ENCODE measurements at places on chromosomes 13 and 19.

DNA sequence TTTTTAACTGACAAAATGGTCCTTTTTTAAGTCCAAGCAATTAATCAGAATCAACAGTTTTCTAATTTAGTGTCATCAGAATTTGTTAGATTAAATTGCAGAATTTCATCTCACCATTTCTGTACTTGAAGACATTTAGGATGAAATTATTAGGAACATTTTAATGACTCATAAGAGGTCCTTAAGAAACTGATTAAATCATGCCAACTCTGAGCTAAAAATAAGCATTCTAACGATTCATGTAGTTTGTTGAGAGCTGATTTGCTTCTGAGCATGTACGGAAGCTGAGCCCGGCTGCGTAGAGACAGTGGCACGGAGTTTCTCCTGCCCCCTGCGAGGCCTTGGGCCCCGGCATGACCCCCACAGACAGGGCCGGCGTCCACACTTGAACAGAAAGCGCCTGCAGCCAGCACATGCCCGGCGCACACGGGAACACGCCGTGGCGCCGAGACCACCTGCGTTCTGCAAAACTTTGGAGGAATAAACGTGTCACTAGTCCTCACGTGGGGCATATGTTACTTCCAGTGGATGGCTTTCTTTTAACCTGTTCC lies 89.7 kb upstream of the MCF2L start:
- DNase-seq = no peak

DNA sequence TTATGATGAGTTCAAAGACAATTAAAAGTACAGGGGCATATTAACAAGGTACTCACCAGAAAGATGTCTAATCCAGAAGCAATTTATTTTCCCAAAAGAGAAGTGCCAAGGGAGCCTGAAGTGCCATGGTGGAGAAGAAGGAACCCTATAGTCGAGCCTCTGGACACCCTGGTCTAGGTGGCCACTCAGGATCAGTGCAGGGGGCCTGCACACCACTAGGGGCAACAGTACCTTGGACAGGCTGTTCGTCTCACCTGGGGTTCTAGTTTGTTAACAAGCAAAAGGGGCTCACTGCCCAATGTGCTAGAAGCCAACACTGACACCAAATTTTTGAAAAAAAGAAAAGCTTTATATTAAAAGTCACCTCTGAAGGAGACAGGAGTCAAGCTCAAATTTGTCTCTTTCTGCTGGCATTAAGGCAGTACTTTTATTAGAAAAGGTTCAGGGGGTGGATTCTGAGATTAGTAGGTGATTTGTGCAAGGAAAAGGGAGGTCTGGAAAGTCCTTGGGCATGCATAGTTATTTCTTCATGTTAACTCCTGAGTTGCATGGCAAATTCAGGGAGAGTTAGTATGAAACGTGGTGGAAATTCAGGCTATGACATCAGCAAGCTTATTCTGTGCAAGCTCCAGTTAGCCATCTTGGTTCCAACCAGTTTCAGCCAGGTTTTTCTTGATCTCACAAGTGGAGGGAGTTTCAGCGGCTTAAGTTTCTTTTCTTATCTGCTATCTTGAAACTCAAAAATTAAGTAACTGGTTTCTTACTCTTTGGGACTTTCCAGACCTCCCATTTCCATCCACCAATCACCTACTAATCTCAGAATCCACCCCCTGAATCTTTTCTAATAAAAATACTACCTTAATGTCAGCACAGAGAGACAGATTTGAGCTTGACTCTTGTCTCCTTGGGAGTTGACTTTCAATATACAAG lies 884 bp upstream of the CBY2 start:
- DNase-seq = no peak

DNA sequence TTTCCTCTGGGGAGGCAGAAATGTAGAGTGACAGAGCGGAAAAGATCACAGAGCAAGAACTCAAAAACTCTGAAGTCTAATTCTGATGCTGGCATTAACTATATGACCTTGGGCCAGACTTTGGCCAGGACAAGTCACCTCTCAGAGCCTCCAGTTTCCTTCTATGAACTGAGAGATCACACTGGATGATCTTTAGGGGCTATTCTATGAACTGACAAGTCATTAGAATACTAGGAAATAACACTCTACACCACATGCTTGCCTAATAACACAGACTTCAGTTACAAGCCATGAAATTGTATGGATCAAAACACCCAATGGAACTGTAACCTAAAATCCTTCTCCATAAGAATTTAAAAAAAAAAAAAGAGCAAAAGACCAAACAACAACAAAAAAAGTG lies 16.9 kb downstream of the SLC25A30 start:
- no peak for DNase-seq

DNA sequence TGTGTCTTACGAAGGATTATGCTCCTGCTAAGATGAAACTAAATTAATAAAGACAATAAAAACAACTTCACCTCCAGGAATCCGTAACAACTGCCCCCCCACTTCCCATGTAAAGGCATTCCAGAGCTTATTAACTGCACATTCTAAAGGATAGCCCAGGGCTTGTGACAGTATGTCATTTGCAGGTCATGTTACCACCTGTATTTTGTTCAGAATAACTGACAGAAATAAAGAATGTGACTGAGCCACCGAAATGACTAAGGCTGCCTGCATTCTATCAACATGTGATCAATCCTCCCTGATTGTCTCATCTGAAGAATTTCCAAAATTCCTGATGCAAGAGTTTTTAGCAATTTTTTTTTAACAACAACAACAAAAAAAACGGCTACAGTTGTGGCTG lies 117.2 kb downstream of the MIPEP start:
- no peak for DNase-seq

- DNase-seq = no peak
Measured at GRCh38 chr13:41722684-41723535, 238.0 kb downstream of the VWA8 start.

- DNase-seq = peak; percentile 95
Measured at GRCh38 chr19:51690454-51691073, 2.6 kb upstream of the SPACA6 start.

DNA sequence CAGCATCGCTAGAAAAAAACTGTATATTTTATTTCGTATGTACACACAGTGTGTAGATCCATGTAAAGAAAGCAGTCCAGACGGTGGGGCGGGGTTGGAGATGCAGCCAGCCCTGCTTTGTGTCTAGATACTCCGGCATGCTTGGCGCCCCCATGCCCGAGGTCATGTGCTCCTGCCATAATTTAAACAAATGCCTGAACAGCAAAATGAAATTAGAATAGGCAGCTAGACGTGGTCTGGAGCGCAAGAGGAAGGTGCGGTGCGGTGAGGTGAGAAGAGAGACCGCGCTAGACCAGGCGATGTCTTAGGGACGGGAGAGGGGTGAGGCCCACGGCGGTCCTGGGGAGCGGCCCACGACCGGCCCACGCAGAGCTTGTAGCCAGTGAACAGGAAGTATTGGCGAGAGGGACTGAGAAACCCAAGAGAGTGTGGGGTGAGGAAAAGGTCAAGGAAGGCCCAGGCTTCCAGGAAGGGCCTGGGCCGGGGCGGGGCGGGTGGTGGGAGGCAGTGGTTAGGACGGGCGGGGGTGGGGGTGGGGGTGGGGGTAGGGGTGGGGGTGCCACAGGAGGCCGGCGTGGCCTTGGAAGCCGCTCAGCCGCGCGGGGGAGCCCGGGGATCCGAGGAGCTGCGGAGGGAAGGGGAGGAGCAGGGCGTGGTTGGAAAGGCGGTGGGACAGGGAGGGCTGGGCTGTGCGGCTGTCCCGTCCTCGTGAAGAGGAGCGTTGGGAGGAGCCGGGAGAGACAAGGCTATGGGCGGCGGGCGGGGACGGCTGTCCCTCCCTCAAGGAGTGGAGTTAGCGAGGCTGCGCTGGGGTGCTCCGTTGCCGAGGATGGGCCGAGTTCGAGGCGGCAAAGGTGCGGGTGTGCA lies 254.7 kb upstream of the SGCG start:
- DNase-seq = peak; percentile 85

DNA sequence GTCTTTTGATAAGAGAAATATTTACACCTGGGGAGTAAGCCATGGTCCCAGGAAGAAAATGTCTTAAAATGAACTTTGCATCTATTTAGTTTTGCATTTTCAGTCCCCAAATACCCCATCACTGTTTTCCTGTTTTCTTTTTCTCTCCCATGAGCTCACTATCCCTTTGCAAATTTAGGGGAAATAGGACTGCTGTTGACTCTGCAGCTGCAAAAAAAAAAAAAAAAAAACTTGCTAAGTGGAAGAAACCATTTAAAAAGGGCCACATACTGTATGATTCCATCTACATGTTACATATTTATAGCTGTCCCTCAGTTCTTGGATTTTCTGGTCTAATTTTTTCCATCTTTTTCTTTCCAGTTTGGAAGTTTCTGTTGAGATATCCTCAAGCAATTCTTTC lies 98.2 kb upstream of the SERP2 start:
- DNase-seq = no peak
